ENCODE measurements at places on chromosomes 1 and 21. TPM values are rescaled to one million over a fixed set of nuclear protein-coding genes. Genes with fewer than 3 reads are reported as not detected.

SELP gene
- total RNA-seq = not detected

MARCKSL1 gene
- 31.7 TPM for total RNA-seq

OR2T11 gene
- not detected for total RNA-seq

HSD3B1 gene
- total RNA-seq = not detected

CD34 gene
- 0.96 TPM for total RNA-seq

Data from RPMI7951 (cell line).